ENCODE measurements at places on chromosomes 6 and 20. TPM values are rescaled to one million over a fixed set of nuclear protein-coding genes. Genes with fewer than 3 reads are reported as not detected.
A peak's percentile ranks its signal among the peaks of the same experiment; 100 is the strongest.

MYB gene
- 23.3 TPM for total RNA-seq

CNKSR3 gene
- 9.7 TPM for total RNA-seq

MACROD2 gene
- total RNA-seq: 6.4 TPM

UST gene
- total RNA-seq: 23.2 TPM

SLC35D3 gene
- total RNA-seq: not detected

PKIB gene
- 38.5 TPM for total RNA-seq

C20orf202 gene
- total RNA-seq: 0.92 TPM

RIPOR2 gene
- total RNA-seq: 1.1 TPM

GRCh38 chr6:13261464-13261994 lies 66.8 kb downstream of the TBC1D7 start:
- no peak overlapping the region for H3K4me3 ChIP-seq
- no peak for DNase-seq
- H3K4me1 ChIP-seq: no peaks in the 10 kb centered on the region
- H3K27me3 ChIP-seq: no peaks in the 10 kb centered on the region
- peaks cover 22% of the 10 kb centered on the region for H3K36me3 ChIP-seq

DNA sequence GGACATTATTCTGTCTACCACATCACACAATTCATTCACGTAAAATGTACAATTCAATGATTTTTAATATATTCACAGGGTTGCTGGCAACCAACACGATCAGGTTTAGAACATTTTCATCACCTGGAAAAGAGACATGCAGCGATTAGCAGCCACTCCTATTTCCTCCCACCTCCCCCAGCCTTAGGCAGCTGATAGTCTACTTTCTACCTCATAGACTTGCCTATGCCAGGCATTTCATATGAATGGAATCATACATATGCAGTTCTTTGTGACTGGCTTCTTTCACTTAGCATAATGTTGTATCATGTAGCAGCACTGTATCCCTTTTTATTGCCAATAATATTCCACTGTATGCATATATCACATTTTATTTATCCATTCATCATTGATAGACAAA lies 31.5 kb upstream of the CTNNBL1 start:
- no peak overlapping the region for H3K4me3 ChIP-seq
- no peaks in the 10 kb centered on the region for H3K4me1 ChIP-seq
- no peak for DNase-seq
- H3K27ac ChIP-seq: no peak overlapping the region
- no peaks in the 10 kb centered on the region for H3K27me3 ChIP-seq
- H3K36me3 ChIP-seq: no peaks in the 10 kb centered on the region

DNA sequence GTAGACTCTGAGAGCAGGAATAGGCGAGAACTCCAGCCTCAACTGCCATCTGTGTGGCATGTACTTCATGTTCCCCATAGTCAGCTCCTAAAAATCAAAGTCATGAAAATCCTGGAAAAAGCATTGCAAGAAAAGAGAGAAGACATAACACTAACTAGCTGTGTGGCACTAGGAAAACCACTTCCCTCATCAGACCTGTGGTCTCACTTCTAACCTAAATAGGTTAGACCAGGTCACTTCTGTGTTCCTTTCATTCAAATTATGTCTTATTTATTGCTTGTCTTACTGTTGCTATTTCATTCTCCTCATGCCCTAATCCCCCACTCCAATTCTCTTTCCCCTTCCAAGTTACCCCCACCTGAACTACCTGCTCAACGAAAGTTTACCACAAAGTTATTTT lies 70.2 kb downstream of the TNFRSF21 start:
- H3K27ac ChIP-seq: no peak overlapping the region
- no peaks in the 10 kb centered on the region for H3K36me3 ChIP-seq
- H3K4me1 ChIP-seq: peaks cover 9% of the 10 kb centered on the region

DNA sequence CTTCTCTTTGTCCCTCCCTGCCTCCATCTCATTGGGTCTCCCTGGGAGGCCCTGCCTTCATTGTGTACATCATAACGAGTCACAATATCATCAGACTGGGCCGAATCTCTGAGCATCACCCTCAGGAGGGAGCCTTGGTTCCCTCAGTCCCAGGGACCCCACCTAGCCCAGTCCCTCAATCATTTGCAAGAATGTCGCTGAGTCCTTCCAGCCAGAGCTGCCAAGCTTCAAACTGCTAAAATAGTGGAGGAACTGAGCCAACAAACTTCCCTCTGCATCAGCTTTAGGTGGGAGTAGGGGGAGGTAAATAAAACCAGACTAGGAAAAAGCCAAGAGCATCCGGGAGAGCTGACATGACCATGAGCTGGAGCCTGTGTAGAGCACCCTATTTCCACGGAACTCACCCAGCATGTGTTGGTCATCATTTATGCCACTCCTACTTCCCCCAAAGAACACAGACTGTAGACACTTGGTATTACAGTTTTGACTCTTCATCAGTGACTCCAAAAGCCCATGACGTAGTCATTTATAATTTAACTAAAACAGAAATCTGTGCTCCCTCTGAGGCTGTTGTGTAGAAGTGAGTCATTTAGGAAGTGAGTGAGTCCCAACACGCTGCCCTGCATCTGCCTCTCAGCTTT lies 28.8 kb upstream of the IL17A start:
- peaks cover 5% of the 10 kb centered on the region for H3K36me3 ChIP-seq
- no peak overlapping the region for H3K27ac ChIP-seq
- H3K27me3 ChIP-seq: peaks cover 2% of the 10 kb centered on the region
- no peak overlapping the region for H3K4me3 ChIP-seq
- no peak for DNase-seq
- peaks cover 18% of the 10 kb centered on the region for H3K4me1 ChIP-seq

GRCh38 chr6:210778-211374 lies 81.4 kb upstream of the DUSP22 start:
- H3K27me3 ChIP-seq: peaks cover 8% of the 10 kb centered on the region
- no peak overlapping the region for H3K4me3 ChIP-seq
- H3K27ac ChIP-seq: no peak overlapping the region

DNA sequence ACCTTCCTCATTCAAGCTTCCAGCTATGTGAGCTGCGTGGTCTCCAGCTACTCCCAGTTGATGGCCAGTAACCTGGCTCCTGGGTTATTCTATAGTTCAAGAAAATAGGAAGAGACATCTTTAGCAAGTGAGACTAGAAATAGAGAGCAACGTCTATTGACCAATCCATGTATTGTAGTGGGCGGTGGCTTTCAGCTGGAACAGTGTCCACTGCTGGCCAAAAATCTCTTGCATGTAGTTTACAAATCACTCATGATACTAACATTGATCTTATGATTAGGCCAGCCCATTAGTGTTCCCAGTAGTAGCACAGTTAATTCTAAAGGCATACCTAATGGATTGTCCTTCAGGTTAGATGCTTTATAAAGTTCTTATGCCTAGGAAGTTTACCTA lies 58.9 kb upstream of the SCP2D1 start:
- DNase-seq: no peak
- no peak overlapping the region for H3K27ac ChIP-seq
- H3K27me3 ChIP-seq: no peaks in the 10 kb centered on the region
- H3K4me3 ChIP-seq: no peak overlapping the region
- H3K4me1 ChIP-seq: no peaks in the 10 kb centered on the region
- no peaks in the 10 kb centered on the region for H3K36me3 ChIP-seq

- DNase-seq: peak; percentile 74
- peaks cover 2% of the 10 kb centered on the region for H3K36me3 ChIP-seq
- H3K27ac ChIP-seq: no peak overlapping the region
- H3K4me3 ChIP-seq: no peak overlapping the region
- H3K4me1 ChIP-seq: no peaks in the 10 kb centered on the region
These were observed 106.5 kb upstream of the LAMP5 start for GRCh38 chr20:9407805-9408421.

GRCh38 chr20:6519556-6519955 lies 247.9 kb upstream of the BMP2 start:
- H3K36me3 ChIP-seq: no peaks in the 10 kb centered on the region
- peaks cover 4% of the 10 kb centered on the region for H3K4me1 ChIP-seq
- peaks cover 1% of the 10 kb centered on the region for H3K27me3 ChIP-seq
- H3K4me3 ChIP-seq: no peak overlapping the region

DNA sequence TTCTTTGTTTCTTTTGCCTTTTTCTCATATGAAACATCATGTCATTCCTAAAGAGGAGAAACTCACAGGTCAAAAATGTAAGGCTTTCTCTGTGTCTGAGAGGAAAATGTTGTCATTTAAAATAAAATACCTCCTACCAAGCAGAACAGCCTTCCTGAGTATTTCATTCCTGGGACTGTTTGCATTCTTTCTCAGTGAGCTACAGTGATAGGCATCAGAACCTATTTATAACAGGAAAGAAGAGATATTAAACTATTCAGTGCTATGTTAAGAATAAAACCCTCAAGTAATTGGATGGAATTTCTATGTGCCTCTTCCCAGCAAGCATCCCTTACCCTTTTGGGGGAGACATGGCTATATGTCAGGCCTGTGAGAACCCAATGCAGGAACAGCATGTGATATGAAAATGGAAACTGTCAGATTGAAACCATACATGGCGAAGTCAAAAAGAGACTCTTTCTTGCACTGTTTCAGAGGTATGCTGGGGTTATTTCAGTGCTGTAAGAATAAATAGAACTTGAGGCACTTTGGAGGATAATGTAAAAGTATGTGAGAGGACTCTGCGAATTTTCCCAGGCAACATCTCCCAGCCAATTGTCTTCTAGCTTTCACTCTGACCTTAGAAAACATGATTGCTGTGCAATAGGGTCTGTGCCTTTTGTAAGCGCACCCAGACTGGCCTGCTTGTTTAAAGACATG lies 133.8 kb upstream of the CCN2 start:
- no peaks in the 10 kb centered on the region for H3K27me3 ChIP-seq
- peaks cover 6% of the 10 kb centered on the region for H3K4me1 ChIP-seq
- H3K36me3 ChIP-seq: no peaks in the 10 kb centered on the region
- no peak overlapping the region for H3K4me3 ChIP-seq
- DNase-seq: no peak

- no peak for DNase-seq
- peaks cover 10% of the 10 kb centered on the region for H3K4me1 ChIP-seq
- peak overlapping the region; percentile 2 for H3K4me3 ChIP-seq
These were observed 215.9 kb downstream of the ZDHHC14 start for GRCh38 chr6:157596886-157597285.

DNA sequence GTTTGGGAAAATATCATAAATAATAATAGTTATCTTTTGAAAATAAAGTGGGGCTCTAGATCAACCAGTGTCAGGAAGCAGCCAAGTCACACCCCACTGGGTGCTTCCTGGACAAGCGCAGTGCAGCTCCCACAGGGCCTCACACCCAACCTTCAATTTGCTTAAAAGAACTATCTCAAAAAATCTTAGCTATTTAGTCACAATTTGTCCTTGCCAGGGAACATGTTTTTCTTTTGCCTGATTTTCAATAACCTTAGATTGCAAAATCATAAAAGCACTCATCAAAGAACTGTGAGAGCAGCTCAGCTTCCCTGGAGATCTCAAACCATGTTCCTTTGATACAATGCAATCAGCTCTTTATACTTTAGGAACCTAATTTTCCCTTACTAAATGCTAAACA lies 1.6 kb upstream of the NCOA7 start:
- H3K27me3 ChIP-seq: peaks cover 2% of the 10 kb centered on the region
- peak overlapping the region; percentile 91 for H3K4me3 ChIP-seq
- no peak for DNase-seq
- peaks cover 32% of the 10 kb centered on the region for H3K4me1 ChIP-seq

DNA sequence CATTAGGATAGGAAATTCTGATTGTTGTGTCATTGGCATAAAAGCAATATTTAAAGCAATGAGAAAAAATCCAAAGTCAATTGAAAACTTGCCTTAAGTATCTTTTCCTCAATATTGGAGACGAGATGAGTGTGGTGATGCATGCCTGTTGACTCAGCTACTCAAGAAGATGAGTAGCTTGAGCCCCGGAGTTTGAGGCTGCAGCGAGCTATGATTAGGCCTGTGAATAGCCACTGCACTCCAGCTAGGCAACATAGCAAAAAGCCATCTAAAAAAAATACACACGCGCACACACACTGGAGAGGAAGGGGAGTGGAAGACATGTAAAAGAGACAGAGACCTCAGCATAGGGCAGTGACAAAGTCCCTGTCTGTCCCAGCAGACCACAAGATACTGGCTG lies 9.7 kb upstream of the MARCKS start:
- no peak for DNase-seq
- no peak overlapping the region for H3K27ac ChIP-seq
- peaks cover 15% of the 10 kb centered on the region for H3K4me1 ChIP-seq
- H3K27me3 ChIP-seq: no peaks in the 10 kb centered on the region
- H3K36me3 ChIP-seq: no peaks in the 10 kb centered on the region

- no peak overlapping the region for H3K4me3 ChIP-seq
- H3K27me3 ChIP-seq: peaks cover 7% of the 10 kb centered on the region
- peaks cover 70% of the 10 kb centered on the region for H3K4me1 ChIP-seq
- no peak for DNase-seq
- H3K27ac ChIP-seq: peak overlapping the region; percentile 98
These were observed 44.6 kb upstream of the CD93 start for GRCh38 chr20:23130622-23131140.

- no peak overlapping the region for H3K4me3 ChIP-seq
- H3K36me3 ChIP-seq: no peaks in the 10 kb centered on the region
- no peak for DNase-seq
- peaks cover 18% of the 10 kb centered on the region for H3K4me1 ChIP-seq
These were observed 14.7 kb downstream of the DSE start for GRCh38 chr6:116385459-116385802.

DNA sequence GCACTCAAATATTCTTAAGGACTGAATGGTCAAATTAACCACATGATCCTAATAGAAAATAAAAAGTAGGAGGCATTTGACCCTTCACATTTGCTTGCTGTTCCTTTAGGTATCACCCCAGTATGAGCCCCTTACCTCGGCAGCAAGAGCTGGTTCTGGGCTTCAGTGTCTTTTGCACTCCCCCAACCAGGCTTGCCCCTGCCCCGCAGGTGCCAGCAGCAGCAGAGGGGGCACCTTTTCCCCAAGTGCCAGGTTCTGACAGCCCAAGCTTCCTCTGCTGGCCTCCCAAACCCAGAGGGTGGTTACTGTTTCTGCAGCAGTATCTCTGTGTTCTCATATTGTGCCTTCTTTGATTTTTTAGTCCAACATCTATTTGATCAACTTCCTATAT lies 23.2 kb downstream of the UBE2V1 start:
- DNase-seq: no peak
- H3K4me1 ChIP-seq: peaks cover 21% of the 10 kb centered on the region
- H3K27ac ChIP-seq: no peak overlapping the region

- no peak overlapping the region for H3K27ac ChIP-seq
- peaks cover 6% of the 10 kb centered on the region for H3K36me3 ChIP-seq
- no peak overlapping the region for H3K4me3 ChIP-seq
- no peaks in the 10 kb centered on the region for H3K27me3 ChIP-seq
- DNase-seq: no peak
- H3K4me1 ChIP-seq: no peaks in the 10 kb centered on the region
These were observed 25.1 kb downstream of the RNF217 start for GRCh38 chr6:124987291-124987690.

- H3K4me3 ChIP-seq: no peak overlapping the region
- peaks cover 5% of the 10 kb centered on the region for H3K27me3 ChIP-seq
- H3K27ac ChIP-seq: no peak overlapping the region
- no peak for DNase-seq
- no peaks in the 10 kb centered on the region for H3K36me3 ChIP-seq
- H3K4me1 ChIP-seq: no peaks in the 10 kb centered on the region
These were observed 487.6 kb downstream of the PREX1 start for GRCh38 chr20:48339986-48340882.
